Esophagus squamous epithelium (tissue), 5 donors: ENCODE measurements at places on chromosomes 7 and 10. TPM values are rescaled to one million over a fixed set of nuclear protein-coding genes. Genes with fewer than 3 reads are reported as not detected.

BTBD16 gene
- not detected for total RNA-seq

PNLIPRP3 gene
- 0.38 TPM for total RNA-seq

CEP55 gene
- total RNA-seq = 7.6 TPM

POLR2J2 gene
- 1.5 TPM for total RNA-seq

AGR3 gene
- total RNA-seq = not detected

SSC4D gene
- not detected for total RNA-seq

GRID2IP gene
- 0.38 TPM for total RNA-seq

GPR37 gene
- total RNA-seq = 17.0 TPM

PPIF gene
- total RNA-seq = 50.6 TPM

ZNF117 gene
- 9.3 TPM for total RNA-seq

CALHM1 gene
- total RNA-seq = not detected

DPP6 gene
- not detected for total RNA-seq

ADCYAP1R1 gene
- total RNA-seq = 0.23 TPM

SEC31B gene
- total RNA-seq = 7.1 TPM

ADAM22 gene
- 1.4 TPM for total RNA-seq

CRHR2 gene
- total RNA-seq = 0.09 TPM

EFCAB10 gene
- total RNA-seq = not detected

SEMA4G gene
- total RNA-seq = 0.44 TPM

RADIL gene
- 1.8 TPM for total RNA-seq

MEOX2 gene
- total RNA-seq = 0.19 TPM

CHCHD3 gene
- 36.8 TPM for total RNA-seq

A1CF gene
- total RNA-seq = not detected

IMPDH1 gene
- total RNA-seq = 49.3 TPM

SPDYE2 gene
- total RNA-seq = not detected

LRIT1 gene
- total RNA-seq = 0.34 TPM
